Cortex of kidney (tissue), 1 donor: ENCODE measurements at places on chromosomes 5 and 9.

DNA sequence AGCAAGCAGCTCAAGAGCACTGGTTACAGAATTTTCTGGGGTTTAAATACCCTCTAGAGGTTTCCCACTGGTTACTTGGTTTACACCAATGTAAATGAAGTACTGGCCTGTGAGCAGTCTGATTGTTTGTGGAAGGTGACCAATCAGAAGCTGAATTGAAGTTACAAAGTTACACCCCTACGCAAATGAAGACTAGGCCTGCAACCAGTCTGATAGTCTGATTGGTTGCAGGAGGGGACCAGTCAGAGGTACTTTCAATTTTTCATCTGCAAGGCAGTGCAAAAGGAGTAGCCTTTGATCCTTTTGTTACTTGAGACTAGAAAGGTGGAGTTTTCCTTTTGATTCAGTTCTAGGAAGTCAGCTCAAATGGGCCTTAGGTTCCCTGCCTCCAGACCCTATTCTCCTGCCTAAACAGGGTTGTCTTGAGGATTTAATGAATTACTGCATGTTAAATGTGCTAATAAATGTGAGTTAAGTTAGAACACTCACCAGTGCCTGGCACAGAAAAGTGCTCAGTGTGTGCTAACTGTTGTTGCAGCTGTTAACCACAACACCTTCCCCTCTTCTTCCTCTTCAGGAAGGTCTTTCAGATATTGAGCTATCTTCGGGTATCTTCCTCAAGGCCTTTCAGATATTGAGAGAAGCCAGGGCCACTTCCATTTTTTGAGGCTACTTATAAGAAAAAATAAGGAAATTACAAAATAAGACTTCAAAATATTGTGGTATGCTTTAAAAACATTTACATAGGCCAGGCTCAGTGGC is 32.1 kb upstream of the CLINT1 start:
- DNase-seq = no peak

DNA sequence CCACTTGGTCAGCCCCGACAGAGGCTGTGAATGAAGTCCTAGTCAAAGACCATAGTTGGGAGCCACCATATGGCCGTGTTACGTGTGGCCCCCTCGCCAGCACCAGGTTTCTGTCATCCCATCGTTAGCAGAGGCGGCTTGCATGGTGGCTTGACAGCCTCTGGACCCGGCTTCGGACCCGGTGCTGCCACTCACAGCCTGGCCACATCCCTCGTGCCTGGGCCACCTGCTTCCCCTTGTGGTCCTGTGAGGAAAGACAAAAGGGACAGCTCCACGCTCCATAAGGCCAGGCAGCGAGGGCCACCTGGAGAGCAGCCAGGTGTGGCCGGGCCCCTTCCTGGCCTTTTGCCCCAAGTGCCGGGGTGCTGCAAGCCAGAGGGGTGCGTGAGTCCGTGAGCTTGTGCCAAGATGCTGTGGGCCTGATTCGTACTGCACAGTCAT is 6.2 kb downstream of the NKD2 start:
- no peak for DNase-seq

DNA sequence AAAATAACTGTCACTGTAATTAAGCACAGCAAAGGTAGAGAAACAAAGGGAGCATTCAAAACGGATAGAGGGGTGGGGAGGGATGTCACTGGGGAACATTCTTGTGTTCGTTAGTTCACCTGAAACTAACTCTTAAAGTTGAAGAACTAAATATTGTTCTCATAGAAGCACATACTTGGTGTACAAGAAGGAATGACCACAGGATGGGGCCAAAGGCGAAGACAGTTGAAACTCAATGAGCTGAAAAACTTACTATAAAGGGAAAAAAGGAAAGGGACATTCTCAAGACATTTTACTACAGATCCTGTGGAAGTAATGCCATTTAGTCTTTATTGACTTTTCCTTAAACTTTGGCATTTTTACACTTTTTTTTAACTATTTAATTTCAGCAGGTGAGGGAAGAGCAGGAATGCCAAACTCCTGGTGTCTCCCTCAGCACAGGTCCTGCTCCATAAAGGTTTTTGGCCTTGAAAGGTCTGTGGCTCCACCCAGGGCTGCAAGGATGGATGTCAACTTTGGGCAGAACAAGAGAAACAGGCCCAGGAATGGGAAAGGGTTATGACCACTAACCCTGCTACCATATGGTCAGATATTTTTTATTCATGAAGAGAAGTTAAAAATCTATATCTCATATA is 197.6 kb upstream of the RASA1 start:
- no peak for DNase-seq

DNA sequence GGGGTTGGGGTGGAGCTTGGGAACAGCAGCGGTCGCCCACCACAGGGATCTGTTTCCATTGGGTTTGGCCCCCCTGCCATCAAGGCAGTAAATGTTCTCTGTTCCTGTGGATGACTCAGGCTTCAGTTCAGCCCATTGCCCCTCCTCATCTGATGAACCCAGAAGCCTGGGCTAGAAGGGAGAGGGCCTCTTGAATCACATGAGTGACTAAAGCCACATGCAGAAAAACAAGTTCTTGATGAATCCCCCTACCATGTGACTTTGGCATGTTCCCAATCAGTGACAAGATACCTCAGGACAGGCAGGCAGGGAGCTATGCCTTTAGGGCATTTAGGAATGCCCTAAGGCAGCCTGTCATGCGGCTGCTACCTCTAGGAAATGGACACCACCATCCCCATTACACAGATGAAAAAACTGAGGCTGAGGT is 2.5 kb downstream of the SH3PXD2B start:
- no peak for DNase-seq

DNA sequence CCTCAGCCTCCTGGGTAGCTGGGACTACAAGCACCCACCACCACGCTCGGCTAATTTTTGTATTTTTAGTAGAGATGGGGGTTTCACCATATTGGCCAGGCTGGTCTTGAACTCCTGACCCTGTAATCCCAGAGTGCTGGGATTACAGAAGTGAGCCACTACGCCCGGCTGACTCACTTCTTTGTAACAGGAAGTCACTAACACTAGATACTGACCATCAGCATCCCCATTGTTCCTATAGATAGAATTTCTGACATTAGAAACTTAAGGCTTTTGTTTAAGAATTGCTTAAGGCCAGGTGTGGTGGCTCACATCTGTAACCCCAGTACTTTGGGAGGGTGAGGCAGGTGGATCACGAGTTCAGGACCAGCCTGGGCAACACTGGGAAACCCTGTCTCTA is 42.2 kb downstream of the LEAP2 start:
- DNase-seq = no peak

DNA sequence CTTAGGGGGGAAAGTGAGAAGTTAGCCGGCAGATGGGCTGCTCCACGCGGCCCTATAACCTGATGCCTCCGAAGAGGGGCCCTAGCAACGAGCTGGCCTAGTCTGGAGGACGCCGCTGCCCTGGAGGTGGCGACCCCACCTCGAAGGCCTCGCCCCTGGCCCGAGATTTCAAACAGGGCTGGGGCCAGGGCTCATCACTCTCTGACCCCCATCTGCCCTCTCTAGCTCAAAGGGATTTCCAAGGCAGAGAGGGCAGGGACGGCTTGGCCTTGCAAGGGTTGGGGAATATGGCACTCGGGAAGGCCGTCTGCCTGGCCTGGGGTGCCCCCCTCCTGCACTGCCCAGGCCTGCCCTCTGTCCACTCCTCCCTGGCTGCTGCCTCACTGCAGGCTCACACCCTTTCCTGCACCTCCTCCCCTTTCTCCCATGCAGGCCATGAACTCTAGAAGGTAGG is 25.5 kb upstream of the TIFAB start:
- DNase-seq = no peak

DNA sequence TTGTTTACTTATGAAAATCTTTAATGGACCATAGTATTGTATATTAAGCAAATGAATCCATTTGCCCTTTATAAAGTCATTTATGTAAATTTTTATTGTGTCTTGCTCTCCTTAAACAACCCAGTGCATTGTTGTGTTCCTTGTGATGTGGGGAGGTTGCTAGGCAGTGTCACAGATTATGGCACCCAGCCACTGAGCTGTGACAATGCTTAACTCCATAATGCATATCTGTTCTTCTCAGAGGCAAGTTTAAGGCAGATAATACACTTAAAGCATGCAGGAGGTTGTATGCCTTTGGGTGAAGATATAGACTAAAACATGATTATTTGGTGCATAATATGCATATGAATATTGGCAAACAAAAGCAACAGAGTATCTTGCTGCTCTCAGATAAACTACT is 269.6 kb upstream of the RIOK2 start:
- DNase-seq = no peak

GRCh38 chr5:17219469-17219868 is 2.0 kb downstream of the BASP1 start:
- no peak for DNase-seq

- DNase-seq = no peak
Observed at GRCh38 chr9:3262826-3263529, 262.8 kb downstream of the RFX3 start.

- DNase-seq = no peak
Observed at GRCh38 chr5:133147411-133147810, 95.6 kb downstream of the HSPA4 start.

DNA sequence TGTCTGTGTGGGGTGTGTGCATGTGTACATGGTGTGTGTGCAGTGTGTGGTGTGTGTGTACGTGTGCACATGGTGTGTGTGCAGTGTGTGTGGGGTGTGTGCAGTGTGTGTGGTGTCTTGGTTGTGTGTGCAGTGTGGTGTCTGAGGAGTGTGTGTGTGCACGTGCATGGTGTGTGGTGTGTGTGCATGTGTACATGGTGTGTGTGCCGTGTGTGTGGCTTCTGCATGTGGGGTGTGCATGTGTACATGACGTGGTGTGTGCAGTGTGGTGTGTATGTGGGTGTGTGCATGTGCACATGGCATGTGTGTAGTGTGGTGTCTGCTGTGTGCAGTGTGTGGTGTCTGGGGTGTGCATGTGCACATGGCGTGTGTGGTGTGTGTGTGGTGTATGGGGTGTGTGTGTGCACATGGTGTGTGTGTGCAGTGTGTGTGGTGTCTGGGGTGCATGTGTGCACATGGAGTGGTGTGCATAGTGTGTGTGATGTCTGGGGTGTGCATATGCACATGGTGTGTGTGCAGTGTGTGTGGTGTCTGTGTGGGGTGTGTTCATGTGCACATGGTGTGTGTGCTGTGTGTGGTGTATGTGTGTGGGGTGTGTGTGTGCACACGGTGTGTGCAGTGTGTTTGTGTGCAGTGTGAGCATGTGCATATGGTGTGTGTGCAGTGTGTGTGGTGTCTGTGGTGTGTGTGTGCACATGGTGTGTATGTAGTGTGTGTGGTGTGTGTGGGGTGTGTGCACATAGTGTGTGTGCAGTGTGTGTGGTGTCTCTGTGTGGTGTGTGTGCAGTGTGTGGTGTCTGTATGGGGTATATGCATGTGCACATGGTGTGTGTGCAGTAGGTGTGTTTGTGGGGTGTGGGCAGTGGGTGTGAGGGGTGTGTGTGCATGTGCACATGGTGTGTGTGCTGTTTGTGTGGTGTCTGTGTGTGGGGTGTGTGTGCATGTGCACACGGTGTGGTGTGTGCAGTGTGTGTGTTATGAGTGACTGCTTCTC is 40.6 kb upstream of the ZNG1F start:
- no peak for DNase-seq

GRCh38 chr9:36571333-36571732 is 1.4 kb upstream of the MELK start:
- DNase-seq = no peak

- DNase-seq = no peak
Observed at GRCh38 chr5:11878814-11879213, 25.4 kb downstream of the CTNND2 start.

- DNase-seq = no peak
Observed at GRCh38 chr5:176186107-176186506, 52.1 kb upstream of the SIMC1 start.

GRCh38 chr5:150486402-150487198 is 21.3 kb upstream of the NDST1 start:
- DNase-seq = no peak

DNA sequence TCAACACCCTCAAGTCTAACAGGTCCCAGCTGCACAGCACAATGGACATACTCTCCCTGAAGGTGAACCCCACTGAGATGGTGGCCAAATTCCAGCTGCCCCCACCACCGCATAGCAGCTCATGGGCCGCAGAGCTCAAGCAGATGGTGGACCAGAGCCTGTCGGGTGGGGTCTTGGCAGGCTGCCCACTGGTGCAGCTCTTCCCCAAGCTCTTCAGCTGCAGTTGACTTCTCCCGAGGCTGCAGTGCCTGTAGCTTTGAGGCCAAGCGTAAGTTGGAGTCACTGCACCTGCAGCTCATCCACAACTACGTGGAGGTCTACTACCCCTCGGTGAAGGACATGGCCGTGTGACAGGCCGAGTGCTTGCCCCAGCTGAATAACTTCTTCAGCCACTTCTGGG is 56.6 kb upstream of the SPTLC1 start:
- no peak for DNase-seq

GRCh38 chr9:107389617-107390071 is 99.9 kb downstream of the KLF4 start:
- DNase-seq = no peak

GRCh38 chr9:6407778-6408177 is 5.2 kb upstream of the UHRF2 start:
- DNase-seq = no peak

GRCh38 chr5:151065609-151066008 is 15.2 kb downstream of the TNIP1 start:
- DNase-seq = no peak

- DNase-seq = no peak
Observed at GRCh38 chr5:119383008-119383407, 27.2 kb downstream of the TNFAIP8 start.
